ENCODE measurements at places on chromosomes 1 and 21.

DNA sequence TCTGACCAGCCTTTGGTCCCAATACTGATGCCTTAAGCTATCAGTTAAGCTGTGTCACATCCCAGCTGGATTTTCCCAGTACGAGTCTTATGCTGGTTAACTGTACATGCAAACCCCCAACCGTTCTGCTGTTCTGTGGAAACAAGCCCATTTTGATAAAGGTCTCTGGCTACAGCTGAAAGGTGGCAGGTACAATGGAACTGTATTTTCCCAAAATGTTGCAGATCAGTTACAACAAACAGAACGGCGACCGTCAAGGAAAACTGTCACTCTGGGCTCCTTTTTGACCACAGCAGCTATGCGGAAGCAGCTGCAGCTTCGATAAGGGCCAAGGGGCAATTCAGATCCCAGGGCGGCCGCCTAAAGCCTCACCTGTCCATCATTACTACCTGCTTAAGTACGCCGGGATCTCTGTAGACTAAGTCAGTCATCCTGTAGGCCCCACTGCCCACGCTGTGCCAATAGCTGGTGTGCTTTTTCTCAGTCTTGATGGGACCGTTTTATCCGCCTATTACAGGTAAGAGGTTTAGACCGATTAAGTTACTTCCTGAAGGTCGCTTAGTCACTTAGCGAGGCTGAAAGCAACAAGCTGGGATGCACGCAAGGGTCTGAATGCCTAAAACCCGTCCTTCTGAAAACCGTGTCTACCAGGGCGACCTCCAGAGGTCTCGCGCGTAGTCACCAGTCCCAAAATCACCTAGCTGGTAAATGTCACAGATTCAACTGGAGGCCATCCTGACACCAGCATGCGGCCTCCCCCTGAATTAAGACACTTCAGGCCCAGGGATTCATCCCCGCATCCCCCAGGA is 11.1 kb upstream of the RAB42 start:
- peaks cover 13% of the 10 kb centered on the region for H3K36me3 ChIP-seq
- H3K4me3 ChIP-seq = peak overlapping the region; percentile 100
- DNase-seq = no peak
- H3K4me1 ChIP-seq = peaks cover 15% of the 10 kb centered on the region
- H3K27ac ChIP-seq = peak overlapping the region; percentile 82

GRCh38 chr1:147504801-147505311 is 36.4 kb upstream of the BCL9 start:
- H3K36me3 ChIP-seq = no peaks in the 10 kb centered on the region
- no peaks in the 10 kb centered on the region for H3K27me3 ChIP-seq
- no peaks in the 10 kb centered on the region for H3K4me1 ChIP-seq
- no peak for DNase-seq

GRCh38 chr1:24155011-24155782 is 12.3 kb upstream of the IL22RA1 start:
- H3K4me3 ChIP-seq = no peak overlapping the region
- peaks cover 2% of the 10 kb centered on the region for H3K27me3 ChIP-seq
- no peak overlapping the region for H3K27ac ChIP-seq
- peaks cover 6% of the 10 kb centered on the region for H3K4me1 ChIP-seq

GRCh38 chr1:15351310-15351709 is 58.4 kb upstream of the EFHD2 start:
- no peak overlapping the region for H3K4me3 ChIP-seq
- H3K4me1 ChIP-seq = peaks cover 6% of the 10 kb centered on the region
- H3K27ac ChIP-seq = no peak overlapping the region

DNA sequence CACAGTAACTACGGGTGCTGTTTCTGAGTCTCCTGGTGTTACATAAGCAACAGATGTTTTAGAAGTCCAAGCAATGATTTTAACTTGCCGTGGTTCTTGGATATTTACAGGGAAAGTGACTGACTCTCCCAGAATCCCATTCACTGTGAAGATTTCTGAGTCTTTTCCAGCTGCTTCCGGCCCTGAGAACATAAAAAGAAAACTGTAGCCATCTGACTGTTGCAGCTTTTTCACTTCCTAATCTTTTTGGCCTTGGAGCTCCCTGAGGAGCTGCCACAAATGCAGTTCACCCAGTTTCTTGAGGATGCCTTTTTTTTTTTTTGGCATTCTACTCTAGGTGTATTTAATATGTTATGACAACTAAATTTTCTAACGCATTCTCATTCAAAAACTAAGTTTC is 13.7 kb downstream of the CD84 start:
- no peak for DNase-seq
- no peak overlapping the region for H3K27ac ChIP-seq
- H3K4me1 ChIP-seq = peaks cover 3% of the 10 kb centered on the region
- no peaks in the 10 kb centered on the region for H3K36me3 ChIP-seq
- H3K4me3 ChIP-seq = no peak overlapping the region

DNA sequence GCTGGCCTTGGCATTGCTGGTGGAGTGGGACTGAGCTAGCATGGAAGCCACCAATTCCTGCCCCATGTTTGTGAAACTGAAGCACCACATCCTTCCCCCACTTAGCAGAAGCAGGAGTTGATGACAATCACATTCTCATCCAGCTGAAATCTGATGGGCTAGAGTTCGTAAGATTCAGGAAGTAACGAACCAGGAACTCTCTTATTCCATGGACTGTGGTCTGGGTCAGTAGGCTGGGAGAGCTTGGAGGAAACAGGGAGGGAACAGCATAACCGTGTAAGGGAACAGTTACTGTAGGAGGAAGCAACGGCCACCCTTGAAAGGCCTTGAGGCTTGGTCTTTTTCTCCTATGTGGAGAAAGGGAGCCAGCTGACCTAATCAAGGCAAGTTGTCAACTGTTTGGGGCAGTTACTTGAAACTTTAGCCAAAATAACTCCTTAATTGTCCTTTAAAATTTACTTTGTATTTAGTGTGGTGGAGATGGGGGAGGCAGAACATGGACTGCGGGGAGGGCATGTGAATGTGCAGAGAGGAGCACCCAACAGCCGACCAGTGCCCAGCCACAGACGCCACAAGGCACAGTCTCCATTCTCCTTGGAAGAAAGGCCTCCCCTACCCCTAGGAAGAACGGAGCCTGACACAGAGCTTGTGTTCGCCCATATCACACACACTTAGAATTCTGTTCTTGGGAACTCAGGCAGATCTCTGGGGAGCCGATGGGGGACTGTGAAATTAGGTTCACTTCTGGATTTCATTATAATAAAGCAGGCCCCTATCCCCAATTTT is 2.0 kb upstream of the COQ8A start:
- DNase-seq = no peak
- H3K27ac ChIP-seq = peak overlapping the region; percentile 99
- H3K36me3 ChIP-seq = no peaks in the 10 kb centered on the region

All from thoracic aorta (tissue), 2 donors.